ENCODE measurements at places on chromosomes 13 and 19. TPM values are rescaled to one million over a fixed set of nuclear protein-coding genes. Genes with fewer than 3 reads are reported as not detected.

ZC3H13 gene
- 53.1 TPM for total RNA-seq

GRCh38 chr19:38375098-38375493, 725 bp downstream of the PSMD8 start:
- no peak for DNase-seq

TMEM238 gene
- total RNA-seq: 24.3 TPM

- no peak for DNase-seq
Measured at GRCh38 chr19:51325161-51325976, 13.9 kb downstream of the IGLON5 start.

TCF3 gene
- 50.2 TPM for total RNA-seq

ZNF728 gene
- 1.9 TPM for total RNA-seq

- DNase-seq: no peak
Measured at GRCh38 chr13:45195421-45195820, 5.4 kb downstream of the KCTD4 start.
